Activated CD4-positive, alpha-beta memory T cell treated with anti-CD3 and anti-CD28 coated beads for 36 hours (primary cell): ENCODE measurements at places on chromosomes 1 and 21. TPM values are rescaled to one million over a fixed set of nuclear protein-coding genes. Genes with fewer than 3 reads are reported as not detected.

GRCh38 chr1:20174937-20175666 is 10.8 kb upstream of the UBXN10 start:
- no peak for DNase-seq

PPFIA4 gene
- total RNA-seq: 21.4 TPM

ADSS2 gene
- 46.8 TPM for total RNA-seq

DNA sequence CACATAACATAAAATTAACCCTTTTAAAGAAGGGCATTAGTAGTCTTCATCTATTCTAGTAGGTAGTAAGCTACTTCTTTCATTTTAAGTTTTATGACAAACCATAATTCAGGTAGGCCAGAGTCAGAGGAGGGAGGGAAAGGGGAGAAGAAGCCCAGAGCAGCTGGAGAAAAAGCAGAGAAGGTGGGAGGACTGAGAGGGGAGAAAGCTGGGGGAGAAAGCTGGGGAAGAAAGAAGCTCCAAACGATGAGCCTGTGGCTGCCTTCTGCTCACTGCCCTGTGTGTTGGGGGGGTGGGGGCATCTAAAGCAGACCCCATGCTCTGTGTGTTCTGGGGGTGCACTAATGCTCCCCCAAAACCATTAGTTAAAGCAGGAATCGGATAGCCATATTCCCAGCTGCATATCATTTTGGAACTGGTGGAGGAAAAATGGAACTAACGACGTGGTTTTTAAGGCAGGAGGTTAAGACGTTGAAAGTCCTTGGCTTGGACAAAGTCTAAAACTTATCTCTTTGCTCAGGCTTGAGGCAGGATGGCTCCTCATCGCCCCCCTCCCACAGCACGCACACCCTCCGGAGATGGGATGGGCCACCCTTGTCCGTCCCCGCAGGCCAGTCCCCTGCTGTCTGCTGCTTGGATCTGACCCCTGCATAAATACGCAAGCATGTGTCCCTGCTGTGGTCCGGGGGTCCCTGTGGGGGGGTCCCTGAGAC is 184.2 kb downstream of the DYRK1A start:
- DNase-seq: no peak

ZNF697 gene
- 0.62 TPM for total RNA-seq
